ENCODE measurements at places on chromosomes 6 and 20. TPM values are rescaled to one million over a fixed set of nuclear protein-coding genes. Genes with fewer than 3 reads are reported as not detected.

The RAD21L1 gene
- total RNA-seq, result not detected

The SAMD3 gene
- total RNA-seq, result 14.6 TPM

The MCCD1 gene
- not detected for total RNA-seq

The VARS1 gene
- 90.7 TPM for total RNA-seq

The MATN4 gene
- 1.4 TPM for total RNA-seq

The PRDM1 gene
- 192 TPM for total RNA-seq

The GTSF1L gene
- not detected for total RNA-seq

All from natural killer cell treated with Interleukin-12 subunit alpha and Interleukin-12 subunit beta and Interleukin-15 and Interleukin-18, amount 100 ng/mL, for 72 hours (primary cell).